H1 (cell line): ENCODE measurements at places on chromosomes 6 and 20. TPM values are rescaled to one million over a fixed set of nuclear protein-coding genes. Genes with fewer than 3 reads are reported as not detected.
A peak's percentile ranks its signal among the peaks of the same experiment; 100 is the strongest.

TINAG gene
- total RNA-seq: not detected in 2 replicates

GRCh38 chr6:170388113-170388512 is 81.6 kb downstream of the FAM120B start:
- no peak for DNase-seq

COL9A1 gene
- total RNA-seq: 14.4 and 18.1 TPM in 2 replicates

- no peak for DNase-seq
Measured at GRCh38 chr6:159594750-159595117, 98.3 kb downstream of the SOD2 start.

DNA sequence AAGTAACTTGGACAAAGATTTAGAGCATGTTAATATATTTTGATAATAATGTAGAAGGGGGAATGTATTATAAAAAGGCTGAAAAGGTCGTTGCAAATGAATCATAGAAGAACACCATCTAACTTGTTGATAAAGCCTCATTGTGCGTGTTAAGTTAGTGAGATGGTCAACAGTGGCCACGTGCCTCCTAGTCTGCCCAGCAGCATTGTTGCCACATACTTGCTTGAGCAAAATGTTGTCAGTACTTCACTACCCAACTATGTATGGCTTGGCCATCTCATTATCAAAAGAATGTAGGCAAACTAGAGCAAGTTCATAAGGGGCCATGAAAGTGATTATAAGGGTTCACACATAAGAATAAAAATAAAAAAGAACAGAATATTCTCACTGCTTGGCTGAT is 84.6 kb downstream of the PHACTR1 start:
- DNase-seq: no peak

- DNase-seq: no peak
Measured at GRCh38 chr6:95856876-95857364, 158.9 kb upstream of the FUT9 start.

GRCh38 chr20:36830791-36831691 is 44.9 kb upstream of the TLDC2 start:
- no peak for DNase-seq

- DNase-seq: no peak
Measured at GRCh38 chr6:161301338-161301737, 27.5 kb upstream of the AGPAT4 start.

- DNase-seq: no peak
Measured at GRCh38 chr20:52536040-52536439, 344.5 kb upstream of the ZFP64 start.

GRCh38 chr6:14380086-14380820 is 262.7 kb downstream of the CD83 start:
- peak; percentile 55 for DNase-seq

DNA sequence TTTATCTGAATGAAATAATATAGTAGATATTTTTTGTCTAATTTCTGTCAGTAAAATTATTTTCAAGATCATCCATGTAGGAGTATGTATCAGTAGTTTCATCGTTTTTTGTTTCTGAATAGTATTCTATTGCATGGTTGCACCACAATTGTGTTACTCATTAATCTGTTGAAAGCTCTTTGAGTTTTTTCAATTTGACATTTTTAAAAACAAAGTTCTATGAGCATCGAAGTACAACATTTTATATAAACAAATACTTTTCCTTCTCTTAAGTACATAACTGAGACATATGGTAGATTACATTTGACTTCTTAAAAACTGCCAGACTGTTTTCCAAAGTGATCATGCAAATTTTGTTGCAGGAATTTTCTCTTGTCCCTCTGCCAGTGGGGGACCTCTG is 1113.1 kb upstream of the CITED2 start:
- no peak for DNase-seq

- DNase-seq: no peak
Measured at GRCh38 chr6:30876039-30876730, 8.1 kb upstream of the DDR1 start.

GRCh38 chr6:51098246-51098645 is 279.6 kb downstream of the TFAP2B start:
- DNase-seq: no peak

SLC22A16 gene
- total RNA-seq: not detected in 2 replicates

DNA sequence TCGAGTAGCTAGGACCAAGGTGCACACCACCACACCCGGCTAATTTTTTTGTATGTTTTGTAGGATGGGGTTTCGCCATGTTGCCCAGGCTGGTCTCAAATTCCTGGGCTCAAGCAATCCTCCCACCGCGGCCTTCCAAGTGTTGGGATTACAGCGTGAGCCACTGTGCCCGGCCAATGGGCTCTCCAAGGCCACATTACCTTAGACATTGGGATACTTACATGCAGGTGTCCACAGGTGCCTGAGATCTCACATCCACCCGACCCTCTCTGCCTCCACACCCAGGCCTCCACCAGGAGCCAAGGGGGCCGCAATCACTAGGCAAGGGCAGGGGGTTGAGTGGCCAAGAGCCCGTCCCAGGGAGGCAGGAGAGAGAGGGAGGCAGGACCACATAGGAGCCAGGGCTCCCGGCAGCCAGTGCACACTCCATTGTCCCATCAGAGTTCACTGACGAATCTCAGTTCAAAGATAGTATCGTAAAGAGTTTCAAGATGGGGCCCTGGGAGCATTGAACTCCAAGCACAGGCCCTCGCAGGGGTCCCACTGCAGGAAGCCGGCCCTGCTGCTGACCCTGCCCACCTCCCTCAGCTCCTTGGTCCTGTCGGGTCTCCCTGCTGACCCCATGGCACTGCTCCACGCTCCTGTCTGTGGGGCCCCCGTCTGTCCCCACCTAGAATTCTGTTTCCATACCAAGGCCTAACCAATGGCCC is 55.3 kb downstream of the SSR1 start:
- no peak for DNase-seq

GRCh38 chr20:25178563-25179438 is 16.7 kb upstream of the ENTPD6 start:
- peak; percentile 48 for DNase-seq

CST7 gene
- total RNA-seq: not detected in 2 replicates

- DNase-seq: no peak
Measured at GRCh38 chr6:54194067-54194466, 82.8 kb downstream of the MLIP start.

DNA sequence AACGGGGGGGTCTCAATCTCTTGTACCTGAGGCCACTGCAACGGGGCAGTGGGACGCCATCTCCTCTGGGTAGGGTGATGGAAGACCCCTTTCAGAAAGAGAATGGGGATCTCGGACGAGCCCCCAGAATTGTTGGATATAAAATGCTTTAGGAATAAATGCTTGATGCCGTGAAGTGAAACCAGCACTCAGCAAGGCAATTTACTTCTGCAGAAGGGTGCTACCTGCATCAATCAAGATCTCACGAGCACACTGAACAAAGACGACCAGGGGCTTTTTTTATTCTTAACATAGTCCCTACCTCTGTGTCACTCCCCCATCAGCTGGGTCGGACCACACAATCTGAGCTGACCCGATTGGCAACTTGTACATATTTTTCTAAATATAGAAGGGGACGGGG is 203.6 kb upstream of the TBX18 start:
- no peak for DNase-seq
